ENCODE measurements at places on chromosomes 13 and 19.

DNA sequence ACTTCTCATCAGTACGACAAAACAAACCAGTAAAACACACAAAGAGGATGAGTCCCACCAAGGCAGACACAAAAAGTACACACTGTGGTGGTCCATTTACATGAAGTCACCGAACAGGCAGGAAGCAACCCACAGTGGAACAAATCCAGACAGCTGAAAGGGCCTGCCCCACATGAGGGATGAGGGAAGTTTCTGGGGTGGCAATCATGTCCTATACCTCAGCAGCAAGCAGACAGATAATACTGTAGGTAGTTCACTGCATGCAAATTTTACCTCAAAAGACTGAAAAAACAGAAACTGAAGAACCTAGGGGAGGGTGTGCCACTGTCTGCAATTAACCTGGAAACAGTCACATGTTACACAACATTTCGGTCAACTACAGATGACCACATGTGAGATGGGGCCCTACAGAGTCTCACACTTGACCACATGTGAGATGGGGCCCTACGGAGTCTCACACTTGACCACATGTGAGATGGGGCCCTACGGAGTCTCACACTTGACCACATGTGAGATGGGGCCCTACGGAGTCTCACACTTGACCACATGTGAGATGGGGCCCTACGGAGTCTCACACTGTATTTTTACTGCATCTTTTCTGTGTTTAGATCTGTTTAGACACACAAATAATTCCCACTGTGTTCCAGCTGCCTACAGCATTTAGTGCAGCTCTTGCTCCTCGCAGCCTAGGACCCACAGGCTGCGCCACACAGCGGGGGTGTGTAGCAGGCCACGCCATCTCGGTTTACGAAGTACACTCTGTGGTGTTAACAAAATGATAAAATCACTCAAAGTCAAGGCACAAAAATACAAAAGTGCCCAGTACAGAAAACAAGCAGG is 22.2 kb downstream of the PCID2 start:
- no peak for ATAC-seq

GRCh38 chr19:49391581-49392399 is 3.7 kb downstream of the KASH5 start:
- ATAC-seq: peak; percentile 76

DNA sequence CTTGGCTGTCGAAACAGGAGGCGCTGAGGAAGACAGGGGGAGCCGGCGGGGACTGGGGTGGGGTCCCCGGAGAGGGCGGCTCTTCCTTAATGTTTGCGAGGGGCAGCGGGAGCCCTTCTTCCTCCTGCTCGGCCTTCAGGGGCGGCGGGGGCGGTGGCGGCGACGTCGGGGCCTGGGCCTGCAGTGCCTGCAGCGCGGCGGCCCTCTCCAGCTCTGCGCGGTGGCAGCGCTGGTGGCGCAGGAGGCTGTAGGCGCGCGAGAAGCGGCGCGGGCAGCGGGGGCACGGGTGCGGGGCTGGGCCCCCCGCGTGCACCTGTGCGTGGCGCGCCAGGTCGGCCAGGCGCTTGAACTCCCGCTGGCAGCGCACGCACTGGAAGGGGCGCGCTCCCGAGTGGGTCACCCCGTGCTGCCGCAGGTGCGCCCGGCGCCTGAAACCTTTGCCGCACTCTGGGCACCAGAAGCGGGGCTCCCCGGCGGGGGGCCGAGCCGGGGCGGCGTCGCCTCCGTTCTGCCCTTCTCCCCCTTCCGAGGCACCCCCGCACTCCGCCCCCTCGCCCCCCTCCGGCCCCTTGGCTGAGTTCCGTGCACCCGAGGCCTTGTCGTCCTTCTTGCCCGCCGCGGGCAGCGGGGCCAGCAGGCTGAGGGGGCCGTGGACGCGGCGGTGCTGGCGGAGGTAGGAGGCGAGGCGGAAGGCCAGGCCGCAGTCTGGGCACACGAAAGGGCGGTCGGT is 2.5 kb downstream of the ZNF579 start:
- ATAC-seq: no peak

DNA sequence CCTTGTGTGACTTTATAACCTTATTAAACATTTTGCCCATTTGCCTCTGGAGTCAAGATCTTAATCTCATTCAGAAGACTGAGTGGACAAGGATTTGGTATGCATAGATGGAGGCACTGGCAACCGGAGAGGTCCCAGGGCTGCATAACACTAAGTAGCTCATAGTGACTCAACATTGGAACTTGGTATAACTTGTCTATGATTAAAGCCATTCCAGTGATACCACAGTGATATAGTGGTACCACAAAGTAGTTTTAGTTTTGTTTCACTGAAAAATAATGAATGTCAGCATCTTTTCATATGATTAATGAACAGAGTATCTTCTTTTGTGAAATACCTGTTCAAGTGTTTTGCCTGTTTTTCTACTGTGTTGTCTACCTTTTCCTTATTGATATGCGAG is 26.4 kb downstream of the CDK8 start:
- no peak for ATAC-seq

DNA sequence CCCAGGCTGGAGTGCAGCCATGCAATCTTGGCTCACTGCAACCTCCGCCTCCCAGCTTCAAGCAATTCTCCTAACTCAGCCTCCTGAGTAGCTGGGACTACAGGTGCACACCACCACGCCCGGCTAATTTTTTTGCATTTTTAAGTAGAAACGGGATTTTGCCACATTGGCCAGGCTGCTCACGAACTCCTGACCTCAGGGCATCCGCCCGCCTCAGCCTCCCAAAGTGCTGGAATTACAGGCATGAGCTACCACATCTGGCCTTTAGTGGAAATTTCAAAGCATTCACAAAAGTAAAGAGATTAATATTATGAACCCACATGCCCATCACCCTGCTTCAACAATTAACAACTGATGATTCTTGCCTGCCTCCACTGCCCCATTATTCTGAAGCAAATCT is 20.5 kb upstream of the LATS2 start:
- ATAC-seq: no peak

GRCh38 chr19:49364083-49364737 is 533 bp downstream of the DKKL1 start:
- no peak for ATAC-seq

DNA sequence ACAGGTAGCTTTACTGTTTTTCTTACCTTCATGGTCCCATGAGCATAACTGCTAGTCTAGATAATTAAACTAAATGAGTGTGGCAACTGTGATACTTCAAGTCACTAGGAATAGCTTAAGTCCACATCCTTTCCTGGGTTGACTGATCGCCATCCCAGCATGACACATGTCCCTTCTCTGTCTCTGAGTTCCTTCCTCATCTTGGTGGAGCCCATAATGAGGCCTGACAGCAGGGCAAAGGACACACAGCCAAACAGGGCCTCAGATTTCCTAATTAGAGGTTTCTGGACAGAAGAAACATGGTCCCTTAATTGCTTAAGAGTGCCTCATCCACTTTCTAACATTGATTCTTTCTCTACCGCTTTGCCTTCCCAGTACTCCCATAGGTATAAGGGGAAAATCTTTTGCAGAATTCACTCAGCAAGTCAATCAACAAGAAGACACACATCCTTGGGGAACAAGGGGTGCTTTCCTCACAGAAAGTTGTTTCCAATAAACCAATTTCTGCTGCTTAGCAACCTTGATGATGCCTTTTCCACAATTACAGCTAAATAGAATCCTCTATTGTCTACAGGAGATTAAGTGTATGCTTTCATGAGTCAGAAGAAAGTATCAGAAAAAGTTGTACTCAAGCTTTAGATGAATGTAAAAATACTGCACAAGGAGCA is 208.3 kb upstream of the SERP2 start:
- ATAC-seq: peak; percentile 17

GRCh38 chr19:49106648-49107135 is 7.5 kb upstream of the LIN7B start:
- peak; percentile 42 for ATAC-seq

DNA sequence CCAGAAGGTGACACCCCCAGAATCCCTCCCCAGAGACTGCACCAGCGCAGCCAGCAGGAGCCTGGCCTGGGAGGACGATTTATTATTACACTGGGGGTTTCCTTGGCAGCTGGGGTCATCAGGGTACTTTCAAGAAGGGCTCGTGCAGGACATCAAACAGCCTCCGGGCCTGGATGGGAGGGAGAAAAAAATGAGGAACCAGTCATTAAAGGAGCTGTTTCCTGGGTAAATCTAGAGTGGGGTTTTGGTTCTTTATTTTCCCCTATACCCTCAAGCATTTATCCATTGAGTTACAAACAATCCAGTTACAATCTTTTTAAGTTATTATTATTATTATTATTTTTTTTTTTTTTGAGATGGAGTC is 3.1 kb downstream of the POLR1G start:
- ATAC-seq: no peak

- ATAC-seq: peak; percentile 90
Observed at GRCh38 chr19:44891016-44891882, at the start of gene TOMM40. Gene TOMM40 (plus strand): TSS chr19:44891254. CDS start chr19:44891416, 162 bp downstream.

DNA sequence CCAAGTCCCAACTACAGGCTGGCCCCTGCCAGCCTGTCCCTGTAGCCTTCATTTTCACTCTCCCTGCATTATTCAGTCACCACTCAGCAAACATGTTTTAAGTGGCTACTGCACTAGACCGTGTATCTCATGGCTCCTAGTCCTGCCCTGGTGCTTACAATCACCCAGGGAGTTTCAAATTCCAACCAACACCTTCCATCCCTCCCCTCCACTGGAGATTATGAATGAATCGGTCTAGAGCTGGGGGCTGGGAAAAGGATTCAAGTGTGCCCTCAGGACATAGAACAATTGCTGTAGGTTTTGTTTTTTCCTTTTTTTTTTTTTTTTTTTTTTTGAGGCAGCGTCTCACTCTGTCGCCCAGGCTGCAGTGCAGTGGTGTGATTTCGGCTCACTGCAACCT is 15.0 kb upstream of the TNFAIP8L1 start:
- no peak for ATAC-seq

- ATAC-seq: peak; percentile 37
Observed at GRCh38 chr19:872266-872951, 12.9 kb downstream of the CFD start.

GRCh38 chr19:57099199-57099661 is 20.6 kb upstream of the USP29 start:
- ATAC-seq: no peak

DNA sequence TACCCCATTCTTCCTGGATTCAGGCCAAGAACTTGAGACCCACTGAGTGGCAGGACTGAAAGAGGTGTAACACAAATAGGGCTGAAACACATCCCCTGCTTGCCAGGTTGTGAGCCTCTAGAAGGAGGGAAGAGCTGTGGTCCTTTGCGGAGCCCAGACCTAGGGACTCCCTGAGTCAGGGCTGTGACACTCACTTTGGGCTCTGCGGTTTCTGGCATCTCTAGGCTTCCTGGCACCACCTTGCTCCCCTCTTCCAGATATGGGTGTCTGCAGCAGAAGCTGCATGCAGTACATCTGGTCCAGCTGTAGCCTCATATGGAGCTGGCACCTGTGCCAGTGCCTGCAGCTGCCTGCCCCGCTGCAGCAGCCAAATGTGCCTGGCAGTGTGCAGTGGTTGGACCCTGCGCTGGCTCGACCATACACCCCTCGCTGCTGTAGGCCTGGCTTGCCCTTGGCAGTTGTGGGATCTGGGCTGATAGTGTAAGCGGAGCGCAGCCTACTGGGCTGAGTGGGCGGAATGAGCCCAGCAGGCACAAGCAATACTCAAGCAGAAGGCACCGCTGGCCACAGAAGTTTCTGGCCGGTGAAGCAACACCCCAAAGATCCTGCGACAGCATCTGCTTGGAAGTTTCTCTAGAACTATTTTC is 290.4 kb downstream of the SLITRK6 start:
- peak; percentile 36 for ATAC-seq

- ATAC-seq: no peak
Observed at GRCh38 chr19:52695996-52696395, 38.8 kb downstream of the ZNF611 start.

DNA sequence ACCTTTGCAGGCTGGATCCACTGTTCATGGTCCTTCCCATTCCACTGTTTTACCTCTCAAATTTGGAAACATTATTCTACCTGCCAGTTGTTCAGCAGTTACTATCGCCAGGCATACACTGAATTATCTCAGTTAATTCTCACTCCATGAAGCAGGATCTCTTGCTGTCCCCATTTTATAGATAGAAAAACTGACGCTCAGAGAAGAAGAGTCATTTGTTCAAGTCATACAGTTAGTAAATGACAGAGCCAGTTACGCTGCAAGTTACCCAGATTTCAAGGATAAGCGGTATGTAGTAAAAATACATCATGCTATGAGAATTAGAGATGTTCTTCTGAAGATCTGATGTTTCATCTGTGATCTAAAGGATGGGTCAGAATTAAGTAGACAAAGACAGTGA is 40.2 kb upstream of the IGSF23 start:
- ATAC-seq: no peak

DNA sequence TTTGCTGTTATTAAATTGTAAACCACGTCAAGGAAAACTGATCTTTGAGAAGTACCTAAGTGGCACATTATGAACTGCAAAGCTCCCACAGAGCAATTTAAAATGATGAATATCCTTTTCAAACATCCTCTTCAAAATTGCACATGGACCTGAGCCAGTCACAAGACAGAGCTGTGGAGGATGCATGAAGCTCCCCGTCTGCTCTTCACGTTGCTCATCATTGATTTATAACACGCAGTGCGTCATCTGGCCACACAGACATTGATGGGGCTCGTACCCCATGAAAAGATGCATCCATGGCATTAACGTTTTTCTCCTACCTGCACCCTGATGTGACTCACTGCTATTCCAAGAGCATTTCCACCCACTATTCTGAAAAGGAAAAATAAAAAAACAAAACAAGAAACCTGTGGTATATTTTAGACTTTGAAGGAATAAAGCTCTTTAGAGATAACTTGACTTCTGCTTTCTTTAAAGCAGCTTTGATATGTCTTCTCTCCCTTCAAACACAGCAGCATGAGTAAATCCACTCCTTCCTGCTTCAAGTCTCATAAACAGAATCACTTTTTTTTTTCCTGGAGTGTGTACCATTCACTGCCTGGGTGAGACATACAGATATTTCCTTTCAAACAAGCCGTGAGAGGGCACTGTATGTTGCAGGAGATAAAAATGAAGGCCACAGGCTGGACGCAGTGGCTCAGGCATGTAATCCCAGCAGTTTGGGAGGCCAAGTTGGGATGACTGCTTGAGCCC is 7.2 kb upstream of the SERTM1 start:
- ATAC-seq: no peak

DNA sequence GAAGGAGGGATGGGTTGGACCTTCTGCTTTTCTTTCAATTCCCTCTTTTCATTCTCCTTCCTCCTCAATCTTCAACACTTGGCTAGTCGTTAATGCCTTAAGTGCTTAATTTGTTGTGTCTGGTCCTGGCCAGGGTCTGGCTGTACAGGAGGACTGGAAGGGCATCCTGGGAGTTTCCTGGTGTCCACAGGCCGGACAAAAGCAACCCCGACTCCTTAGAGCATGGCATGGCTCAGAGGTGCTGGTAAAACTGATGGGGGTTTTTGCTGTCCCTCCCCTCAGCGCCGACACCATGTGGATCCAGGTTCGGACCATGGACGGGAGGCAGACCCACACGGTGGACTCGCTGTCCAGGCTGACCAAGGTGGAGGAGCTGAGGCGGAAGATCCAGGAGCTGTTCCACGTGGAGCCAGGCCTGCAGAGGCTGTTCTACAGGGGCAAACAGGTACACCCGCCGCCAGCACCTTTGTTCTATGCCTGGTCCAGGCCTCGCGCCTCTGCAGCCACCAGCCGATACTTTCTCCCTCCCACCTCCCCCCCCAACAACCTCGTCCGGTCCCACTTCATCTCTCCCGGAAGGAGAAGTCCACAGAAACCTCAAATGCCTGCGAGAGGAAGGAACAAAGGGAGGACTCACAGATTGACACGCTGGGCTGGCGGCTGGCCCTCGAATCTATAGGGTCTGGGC is 1.4 kb downstream of the UHRF1 start:
- no peak for ATAC-seq

- ATAC-seq: peak; percentile 33
Observed at GRCh38 chr13:69857183-69857821, 250.3 kb upstream of the ATXN8OS start.

Measured in esophagus mucosa (tissue), 1 donor.